BJ (cell line): ENCODE measurements at places on chromosomes 7 and 10.

GRCh38 chr10:91513598-91514424, 103.7 kb downstream of the HECTD2 start:
- DNase-seq = no peak

GRCh38 chr7:2018569-2019460, 213.9 kb downstream of the MAD1L1 start:
- DNase-seq = peak; percentile 70

DNA sequence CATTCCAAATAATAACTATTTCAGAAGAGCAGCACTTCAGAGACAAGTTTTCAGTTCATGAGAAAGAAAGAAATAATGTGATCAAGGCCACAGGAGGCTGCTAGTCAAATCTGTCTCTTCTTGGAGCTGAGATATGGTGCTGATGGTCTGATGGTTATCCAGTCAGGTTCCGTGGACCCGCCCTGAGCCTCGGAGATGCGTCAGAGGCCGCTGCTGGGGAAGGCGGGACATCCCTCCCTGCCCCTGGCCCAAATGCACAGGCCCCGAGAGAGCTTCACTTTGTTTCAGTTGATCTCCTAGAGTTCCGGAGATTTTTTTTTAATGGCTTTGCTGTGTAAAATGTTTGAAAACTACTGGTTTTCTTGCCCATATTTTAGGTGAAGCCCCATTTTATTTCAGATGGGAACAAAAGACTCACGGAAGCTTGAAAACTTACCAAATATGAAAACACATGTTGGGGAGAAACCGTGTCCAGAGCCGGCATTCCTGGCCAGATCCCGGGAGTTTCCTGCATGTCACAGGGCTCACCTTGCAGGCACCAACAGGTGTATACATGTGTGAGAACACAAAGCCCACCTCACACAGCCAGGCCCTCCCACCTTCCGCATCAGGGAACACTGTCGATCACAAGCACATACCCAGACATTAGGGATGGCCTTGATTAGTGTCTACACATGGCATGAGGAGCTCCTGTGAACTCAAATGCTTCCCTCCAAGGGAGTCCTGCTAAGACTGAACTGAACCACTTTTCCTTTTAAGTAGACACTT, 499.0 kb downstream of the TCERG1L start:
- no peak for DNase-seq

- no peak for DNase-seq
Observed at GRCh38 chr10:98487649-98488048, 40.9 kb upstream of the HPS1 start.

- no peak for DNase-seq
Observed at GRCh38 chr10:5655121-5655520, 11.3 kb downstream of the ASB13 start.

DNA sequence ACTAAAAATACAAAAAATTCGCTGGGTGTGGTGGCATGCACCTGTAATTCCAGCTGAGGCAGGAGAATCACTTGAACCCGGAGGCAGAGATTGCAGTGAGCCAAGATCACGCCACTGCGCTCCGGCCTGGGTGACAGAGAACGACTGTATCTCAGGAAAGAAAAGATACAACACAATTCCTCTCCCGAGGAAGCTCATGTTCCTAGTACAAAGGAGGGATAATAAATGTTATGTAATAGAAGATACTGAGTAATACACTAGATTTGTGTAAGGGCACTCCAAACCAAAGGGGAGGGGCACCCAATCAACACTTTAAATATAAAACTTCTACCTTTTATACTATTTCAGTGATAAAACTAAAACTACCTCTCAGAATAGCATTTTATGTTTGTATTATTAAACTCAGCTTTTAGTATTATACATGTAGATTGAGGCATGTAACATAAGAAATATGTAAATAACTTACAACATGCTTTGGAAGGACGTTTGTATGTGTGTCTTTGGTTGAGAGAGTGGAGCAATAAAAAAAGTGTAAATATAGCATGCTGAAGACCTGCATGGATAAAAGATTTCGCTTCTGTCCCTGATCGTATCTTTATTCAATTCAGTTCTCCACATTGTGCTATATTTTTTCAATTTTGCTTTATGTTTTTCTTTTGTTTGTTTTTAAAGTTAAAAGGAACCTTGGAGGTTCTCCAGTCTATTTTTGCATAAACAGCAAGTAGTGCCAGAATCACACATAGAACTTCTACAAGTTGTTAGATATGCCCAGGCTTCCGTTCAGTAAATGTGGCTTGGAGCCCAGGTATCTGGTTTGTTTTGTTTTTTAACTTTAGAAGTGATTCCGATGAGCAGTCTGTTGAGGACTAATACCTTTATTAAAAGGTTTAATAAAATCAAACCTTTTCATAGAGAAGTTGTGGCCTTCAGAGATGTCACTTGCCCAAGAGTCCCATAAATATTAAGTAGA, 71.9 kb downstream of the WAC start:
- DNase-seq = no peak

- DNase-seq = no peak
Observed at GRCh38 chr7:115475206-115475605, 553.3 kb downstream of the MDFIC start.

DNA sequence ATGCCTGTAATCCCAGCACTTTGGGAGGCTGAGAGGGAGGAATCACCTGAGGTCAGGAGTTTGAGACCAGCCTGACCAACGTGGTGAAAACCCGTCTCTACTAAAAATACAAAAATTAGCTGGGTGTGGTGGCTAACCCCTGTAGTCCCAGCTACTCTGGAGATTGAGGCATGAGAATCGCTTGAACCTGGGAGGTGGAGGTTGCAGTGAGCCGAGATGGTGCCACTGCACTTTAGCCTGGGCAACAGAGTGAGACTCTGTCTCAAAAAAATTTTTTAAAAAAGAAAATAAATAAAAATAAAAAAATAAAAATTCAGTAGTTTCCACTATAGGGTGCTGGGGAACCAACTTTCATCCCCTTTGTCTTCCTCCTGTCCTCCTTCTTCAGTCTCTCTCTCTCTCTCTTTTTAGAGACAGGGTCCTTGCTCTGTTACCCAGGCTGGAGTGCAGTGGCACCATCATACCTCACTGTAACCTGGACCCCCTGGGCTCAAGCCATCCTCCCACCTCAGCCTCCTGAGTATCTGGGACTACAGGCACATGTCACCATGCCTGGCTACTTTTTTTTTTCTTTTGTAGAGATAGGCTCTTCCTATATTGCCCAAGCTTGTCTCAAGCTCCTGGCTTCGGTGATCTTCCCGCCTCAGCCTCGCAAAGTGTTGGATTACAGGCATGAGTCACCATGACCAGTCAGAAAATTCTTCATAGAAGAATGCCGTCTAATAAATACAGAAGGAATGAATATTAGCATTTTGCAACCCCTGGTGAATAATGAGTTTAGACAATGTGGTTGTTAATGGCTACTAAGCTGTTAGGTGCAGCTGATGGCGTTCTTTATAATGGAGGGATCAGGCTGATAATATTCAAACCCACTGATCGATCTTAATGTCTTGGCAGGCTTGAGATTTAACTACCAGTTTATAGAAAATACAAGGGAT, 20.6 kb downstream of the RBM20 start:
- peak; percentile 74 for DNase-seq

GRCh38 chr10:103668351-103669242, 175.1 kb downstream of the NEURL1 start:
- peak; percentile 24 for DNase-seq

- DNase-seq = no peak
Observed at GRCh38 chr10:126321440-126321839, 66.8 kb downstream of the ADAM12 start.

GRCh38 chr7:155378959-155379871, 78.7 kb upstream of the EN2 start:
- no peak for DNase-seq

DNA sequence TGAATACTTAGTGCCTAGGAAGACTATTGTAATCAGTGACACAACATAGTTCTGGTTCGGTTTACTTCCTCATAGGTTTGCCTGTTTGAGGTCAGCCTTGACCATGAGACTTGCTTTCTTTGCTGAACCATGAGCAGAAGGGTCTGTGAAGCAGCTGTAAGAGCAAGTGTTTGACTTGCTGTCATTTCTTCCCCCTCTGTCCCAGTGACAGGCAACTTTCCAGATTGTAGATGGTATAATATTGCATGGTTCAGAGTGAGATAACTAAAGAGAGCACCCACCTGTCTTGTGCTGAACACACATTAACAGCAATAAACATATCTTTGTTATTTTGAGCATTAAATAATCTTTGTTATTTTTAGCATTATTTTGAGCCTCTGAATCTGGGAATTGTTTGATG, 9.3 kb upstream of the RTKN2 start:
- DNase-seq = no peak

DNA sequence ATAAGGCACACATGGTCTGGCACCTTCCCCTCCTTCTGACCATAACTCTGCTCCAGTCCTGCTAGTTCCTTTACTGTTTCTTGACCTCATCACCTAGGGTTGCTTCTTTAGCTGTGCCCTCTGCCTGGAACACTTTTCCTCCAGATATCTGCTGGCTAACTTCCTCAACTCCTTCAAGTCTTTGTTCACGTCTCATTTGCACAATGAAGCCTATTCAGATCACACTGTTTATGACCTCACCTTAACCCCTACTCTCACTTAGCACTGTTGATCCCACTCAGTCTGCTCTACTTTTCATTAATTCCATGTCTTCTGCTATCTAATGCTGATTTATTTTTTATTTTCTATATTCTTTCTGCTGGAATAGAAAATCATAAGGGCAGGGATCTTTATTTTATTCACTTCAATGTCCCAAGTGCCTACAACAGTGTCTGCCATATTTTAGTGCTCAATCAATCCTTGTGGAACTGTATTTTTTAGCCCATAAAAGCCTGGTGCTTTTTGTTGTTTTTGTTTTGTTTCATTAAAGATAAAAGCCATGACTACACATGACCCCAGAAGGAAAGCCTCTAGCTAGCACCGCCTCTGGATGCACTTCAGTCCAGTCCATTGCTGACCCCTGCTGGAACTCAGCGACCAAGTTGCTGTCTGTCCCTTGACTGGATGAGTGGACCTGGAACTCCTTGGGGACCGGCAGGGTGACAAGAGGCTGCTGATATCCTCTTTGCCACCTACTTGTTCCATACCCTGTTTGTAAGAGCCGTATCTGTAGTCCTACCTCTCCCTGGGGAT, 12.3 kb downstream of the KLF14 start:
- no peak for DNase-seq

DNA sequence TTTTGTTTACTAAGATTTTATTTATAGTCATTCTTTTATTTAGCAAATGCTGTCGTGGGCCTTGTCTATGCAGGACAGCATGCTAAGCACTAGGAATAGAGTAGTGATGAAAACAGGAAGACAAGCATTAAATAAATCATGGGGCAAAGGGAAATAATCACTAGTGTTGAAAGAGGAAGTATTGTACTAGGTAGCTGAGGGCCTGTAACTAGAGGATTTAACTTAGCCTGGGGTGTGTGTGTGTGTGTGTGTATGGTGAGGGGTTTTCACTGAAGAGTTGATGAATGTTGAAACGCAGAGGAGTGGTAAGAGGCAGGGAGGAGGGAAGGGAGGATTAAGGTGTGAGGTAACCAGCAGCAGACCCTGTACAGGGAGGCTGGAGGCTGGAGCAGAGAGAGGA, 446.4 kb downstream of the SDK1 start:
- DNase-seq = no peak

GRCh38 chr7:42964293-42964692, 32.1 kb downstream of the MRPL32 start:
- no peak for DNase-seq

GRCh38 chr10:102677331-102678067, 33.2 kb downstream of the TRIM8 start:
- DNase-seq = no peak

DNA sequence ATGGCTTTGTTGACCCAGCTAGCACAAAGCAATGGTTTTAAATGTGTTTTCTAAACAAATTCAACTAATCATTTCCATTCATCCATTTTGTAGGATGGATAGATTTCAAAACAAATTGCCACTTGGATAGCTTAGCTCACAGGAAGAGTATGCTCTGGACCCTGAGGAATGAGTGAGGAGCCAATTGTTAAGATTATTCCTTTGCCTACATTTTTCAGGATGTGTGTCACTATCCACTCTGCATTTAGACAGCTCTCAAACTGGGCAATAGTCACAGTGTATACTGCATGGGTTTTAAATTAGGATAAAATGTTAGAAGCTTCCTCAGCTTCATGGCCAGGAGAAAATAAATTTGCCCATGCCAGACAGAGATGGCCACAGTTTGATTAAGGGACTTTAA, 605.6 kb upstream of the TEX47 start:
- DNase-seq = no peak

- no peak for DNase-seq
Observed at GRCh38 chr7:115722302-115722977, 308.1 kb downstream of the TFEC start.
